Urinary bladder (tissue), 4 donors: ENCODE measurements at places on chromosomes 1 and 21. TPM values are rescaled to one million over a fixed set of nuclear protein-coding genes. Genes with fewer than 3 reads are reported as not detected.

DNA sequence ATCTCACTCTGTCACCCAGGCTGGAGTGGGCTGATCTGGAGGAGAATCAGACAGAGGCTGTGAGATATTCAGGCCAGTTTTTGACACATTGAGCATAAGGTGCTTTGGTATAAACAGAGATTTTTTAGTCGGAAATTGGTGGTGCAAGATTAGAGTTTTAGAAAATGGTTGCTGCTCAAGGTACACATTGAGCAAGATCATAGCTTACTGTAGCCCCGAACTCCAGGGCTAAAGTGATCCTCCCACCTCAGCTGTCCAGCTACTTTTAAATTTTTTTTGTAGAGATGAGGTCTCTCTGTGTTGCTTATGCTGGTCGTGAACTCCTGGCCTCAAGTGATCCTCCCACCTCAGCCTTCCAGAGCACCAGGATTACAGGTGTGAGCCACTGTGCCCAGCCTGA is 43.9 kb upstream of the USP1 start:
- no peak for DNase-seq

The FAM89A gene
- total RNA-seq = 10.3 TPM

The RXRG gene
- total RNA-seq = 4.5 TPM

DNA sequence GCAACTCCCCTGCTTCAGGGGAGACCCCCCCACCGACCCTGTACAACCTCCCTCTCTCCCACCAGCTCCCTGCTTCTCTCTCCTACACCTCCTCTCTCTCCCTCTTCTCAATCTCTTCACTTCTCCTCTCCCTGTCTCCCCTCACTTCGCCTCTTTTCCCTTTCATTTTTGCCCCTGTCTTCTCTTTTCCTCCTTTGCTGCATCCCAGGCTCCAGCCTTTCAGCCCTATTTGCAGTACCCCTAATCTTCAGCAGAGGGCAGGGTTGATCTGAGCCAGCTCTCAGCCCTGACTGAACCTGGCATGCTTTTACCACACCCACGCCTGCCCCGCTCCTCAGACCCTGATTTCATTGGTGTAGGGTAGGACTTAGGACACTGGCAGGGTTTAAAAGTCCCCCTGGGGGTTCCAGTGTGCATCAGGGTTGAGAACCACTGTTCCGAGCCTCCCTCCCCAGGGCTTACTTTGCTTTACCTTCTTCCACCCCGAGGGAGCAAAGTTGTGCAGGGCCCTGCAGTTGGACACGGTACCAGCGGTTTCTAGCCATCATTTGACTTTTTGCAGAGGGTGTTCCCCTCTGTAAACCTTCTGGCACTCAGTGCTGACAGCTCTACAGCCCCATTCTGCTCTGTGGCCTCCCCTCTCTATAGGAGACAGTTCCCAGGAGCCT is 67.3 kb upstream of the CNTN2 start:
- no peak for DNase-seq

- no peak for DNase-seq
Observed at GRCh38 chr1:184686540-184686939, 68.1 kb downstream of the EDEM3 start.

GRCh38 chr1:41689139-41689538 is 204.7 kb upstream of the EDN2 start:
- no peak for DNase-seq

GRCh38 chr1:168696125-168696760 is 32.8 kb downstream of the DPT start:
- no peak for DNase-seq

- no peak for DNase-seq
Observed at GRCh38 chr21:38156200-38156599, 100.6 kb upstream of the KCNJ15 start.

GRCh38 chr1:204420039-204421004 is 8.7 kb upstream of the PPP1R15B start:
- no peak for DNase-seq

GRCh38 chr1:119565131-119565772 is 58.2 kb downstream of the HSD3B1 start:
- DNase-seq = no peak

GRCh38 chr1:109527098-109527811 is 12.4 kb upstream of the GPR61 start:
- DNase-seq = no peak

DNA sequence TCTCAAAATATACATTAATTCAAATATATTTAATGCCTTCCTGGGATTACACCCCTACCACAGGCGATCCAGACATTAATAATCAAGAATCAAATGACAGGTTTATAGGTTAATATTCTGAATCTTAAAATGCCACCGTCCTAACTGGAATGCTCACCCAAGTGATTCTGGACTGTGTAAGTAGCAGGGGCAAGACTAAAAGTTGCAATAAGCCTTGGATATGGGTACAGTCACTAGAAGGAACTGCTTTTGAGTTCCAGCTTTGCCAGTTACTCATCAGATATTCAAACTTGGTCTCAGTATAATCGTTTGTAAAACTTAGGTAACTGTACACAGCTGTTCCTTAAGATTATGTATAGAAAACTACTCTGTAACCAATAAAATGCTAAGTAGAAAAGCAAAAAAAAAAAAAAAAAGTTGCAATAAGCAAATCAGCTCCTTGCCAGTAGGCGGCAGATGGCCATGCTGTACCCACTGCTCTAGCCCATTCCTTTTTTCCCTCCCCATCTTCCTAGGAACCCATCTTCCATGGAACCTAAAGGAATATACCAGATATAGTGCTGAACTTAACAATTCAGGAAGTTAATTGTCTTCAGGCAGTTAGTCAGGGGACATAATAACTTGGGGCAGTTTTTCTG is 10.5 kb downstream of the RO60 start:
- no peak for DNase-seq

GRCh38 chr1:210367566-210367965 is 38.9 kb downstream of the HHAT start:
- DNase-seq = no peak

GRCh38 chr1:103447471-103447870 is 78.0 kb upstream of the RNPC3 start:
- DNase-seq = no peak

- no peak for DNase-seq
Observed at GRCh38 chr21:29787361-29787909, 152.4 kb downstream of the GRIK1 start.

DNA sequence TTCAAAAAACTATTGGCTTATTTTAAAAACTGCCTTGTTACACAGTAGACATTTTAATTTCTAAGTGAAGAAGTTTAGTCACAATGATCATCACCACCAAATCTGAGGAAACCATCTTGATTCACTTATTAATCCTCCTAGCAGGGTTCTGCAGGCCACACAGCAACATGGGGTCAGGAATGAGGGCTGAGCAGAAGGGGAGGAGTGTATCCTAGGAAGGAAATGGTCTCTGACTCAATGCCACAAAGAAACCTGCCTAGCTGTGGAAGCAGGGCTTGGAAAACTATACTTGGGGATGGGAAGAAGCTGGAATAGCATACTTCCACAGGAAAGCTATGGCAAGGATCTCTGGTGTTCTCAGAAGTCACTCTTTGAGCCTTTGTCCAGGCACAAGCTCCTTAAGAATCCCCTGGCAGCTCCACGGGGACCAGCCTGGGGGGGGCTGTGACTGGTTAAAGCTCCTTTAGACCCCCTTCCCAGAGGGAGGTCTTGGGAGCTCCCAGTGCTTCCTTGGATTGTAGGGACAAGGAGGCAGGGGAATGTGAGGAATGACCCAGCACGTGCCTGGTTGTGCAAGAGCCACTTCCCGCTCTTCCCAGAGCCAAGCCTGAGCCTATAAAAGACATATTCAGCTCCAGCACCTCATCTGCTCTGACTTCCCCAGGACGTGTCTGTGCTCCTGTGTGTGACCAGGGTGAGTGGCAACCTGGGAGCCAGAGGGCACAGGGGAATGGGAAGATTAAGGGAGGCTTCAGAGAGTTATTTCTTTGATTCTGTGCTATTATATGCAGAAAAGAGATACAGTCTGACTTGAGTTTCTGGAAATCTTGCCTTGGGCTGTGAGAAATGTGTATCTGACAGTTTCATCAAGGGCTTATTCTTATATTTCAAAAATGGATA is at the start of gene LCE2A:
TSS of gene LCE2A (plus strand) at position 645 of the 900 bp plus-strand sequence. CDS start 557 bp downstream, outside the sequence.
- DNase-seq = no peak

DNA sequence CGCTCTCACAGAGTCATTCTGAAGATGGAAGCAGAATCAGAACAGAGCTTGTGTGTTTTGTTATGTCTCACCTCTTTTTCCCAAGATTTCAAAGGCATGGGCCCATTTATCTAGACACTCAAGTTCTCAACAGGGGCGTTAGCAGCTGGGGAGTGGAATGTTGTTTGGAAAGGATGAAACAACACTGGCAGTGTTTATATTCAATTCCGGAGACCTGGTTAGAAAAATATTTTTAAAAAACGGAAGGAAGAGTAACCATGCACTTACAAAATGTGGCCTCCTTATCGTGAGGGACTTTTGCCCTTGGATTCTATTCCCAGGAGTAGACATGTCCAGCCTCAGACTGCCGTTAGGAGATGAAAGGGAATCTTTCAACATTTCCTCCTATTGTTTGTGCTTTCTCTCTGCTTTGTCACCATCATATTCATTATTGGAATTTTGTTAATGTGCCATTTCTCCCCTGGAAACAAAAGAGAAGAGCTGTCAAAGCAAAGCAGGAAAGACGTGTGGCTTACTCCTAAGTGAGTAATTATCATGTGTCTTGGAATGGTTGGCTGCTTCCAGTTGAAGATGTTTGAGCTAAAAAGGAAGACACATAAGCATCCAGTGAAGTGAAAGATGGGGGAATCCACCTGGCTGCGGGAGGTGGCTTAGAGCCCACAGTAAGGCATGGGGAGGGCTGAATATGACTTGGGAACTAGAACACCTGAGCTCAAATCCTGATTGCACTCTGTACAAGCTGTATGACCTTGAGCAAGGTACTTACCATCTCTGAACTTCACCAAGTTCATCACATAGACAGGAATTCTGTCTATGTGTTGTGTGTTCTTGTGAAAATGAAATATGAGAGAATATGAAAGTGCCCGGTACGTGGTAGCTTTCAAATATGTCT is 71.7 kb upstream of the JUN start:
- no peak for DNase-seq

GRCh38 chr1:91759076-91759475 is 126.9 kb downstream of the TGFBR3 start:
- DNase-seq = no peak

GRCh38 chr1:100445565-100445964 is 92.4 kb upstream of the GPR88 start:
- DNase-seq = no peak

The PCSK9 gene
- total RNA-seq = 2.9 TPM

GRCh38 chr1:153526132-153526543 is 9.7 kb downstream of the S100A6 start:
- DNase-seq = no peak

- no peak for DNase-seq
Observed at GRCh38 chr1:24856787-24857506, 73.1 kb downstream of the RUNX3 start.

The OR2T2 gene
- not detected for total RNA-seq

DNA sequence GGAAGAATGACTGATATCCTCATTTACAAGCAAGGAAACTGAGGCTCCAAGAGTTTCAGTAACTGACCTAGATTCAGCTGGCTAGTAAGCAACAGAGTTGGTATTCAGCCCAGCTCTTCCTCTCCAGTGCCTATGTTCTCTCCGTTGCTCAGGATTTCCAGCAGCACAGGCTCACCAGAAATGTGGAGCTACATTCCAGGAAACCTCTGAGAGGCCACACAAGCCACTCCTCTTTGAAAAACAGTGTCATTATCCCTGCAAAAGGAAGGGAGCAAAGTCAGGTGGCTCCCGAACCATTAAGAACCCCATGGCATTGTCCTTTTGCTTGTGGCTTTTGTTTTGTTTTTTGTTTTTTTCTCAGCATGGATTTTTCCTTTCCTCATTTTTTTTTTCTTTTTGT is 40.6 kb upstream of the DUSP10 start:
- no peak for DNase-seq

DNA sequence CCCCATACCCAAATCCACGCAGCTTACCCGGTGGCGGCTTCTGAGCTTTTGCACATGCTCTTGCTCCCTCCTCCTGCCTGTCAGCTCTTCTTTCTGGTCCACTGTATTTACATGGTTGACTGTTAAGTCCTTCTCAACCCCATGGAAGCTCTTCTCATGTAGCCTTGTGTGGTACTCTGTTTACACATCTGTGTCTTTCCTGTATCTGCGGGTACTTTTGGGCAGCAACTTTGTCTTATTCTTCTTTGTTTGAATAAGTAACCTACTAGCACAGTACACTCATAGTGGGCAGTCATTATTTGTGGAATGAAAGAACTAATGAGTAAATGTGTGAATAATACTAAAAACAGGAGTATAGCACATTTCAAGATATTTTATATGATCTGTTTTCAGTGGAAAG is 88.5 kb upstream of the GPR88 start:
- no peak for DNase-seq

- no peak for DNase-seq
Observed at GRCh38 chr1:216902669-216903381, 179.6 kb upstream of the ESRRG start.

The ATP8B2 gene
- total RNA-seq = 42.2 TPM

The TIE1 gene
- 38.5 TPM for total RNA-seq

DNA sequence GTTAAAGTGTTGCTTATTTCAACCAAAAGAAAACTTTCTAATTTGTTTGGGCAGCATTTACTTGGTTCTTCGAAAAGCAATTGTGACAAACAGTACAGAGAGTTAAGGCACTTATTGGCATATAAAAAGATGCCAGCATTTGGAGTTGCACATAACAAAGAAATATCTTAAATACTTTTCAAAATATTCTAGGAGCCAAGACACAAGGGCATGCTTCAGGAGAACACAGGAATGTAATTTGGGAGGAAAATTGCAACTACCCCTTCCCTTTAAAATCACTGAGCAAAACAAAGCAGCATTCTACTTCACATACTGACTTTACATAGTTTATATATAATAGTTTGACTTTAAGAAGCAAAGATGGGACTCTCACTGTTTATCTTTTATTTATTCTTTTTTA is 4.6 kb upstream of the TIE1 start:
- no peak for DNase-seq

- no peak for DNase-seq
Observed at GRCh38 chr1:185042737-185043136, 2.6 kb upstream of the RNF2 start.

DNA sequence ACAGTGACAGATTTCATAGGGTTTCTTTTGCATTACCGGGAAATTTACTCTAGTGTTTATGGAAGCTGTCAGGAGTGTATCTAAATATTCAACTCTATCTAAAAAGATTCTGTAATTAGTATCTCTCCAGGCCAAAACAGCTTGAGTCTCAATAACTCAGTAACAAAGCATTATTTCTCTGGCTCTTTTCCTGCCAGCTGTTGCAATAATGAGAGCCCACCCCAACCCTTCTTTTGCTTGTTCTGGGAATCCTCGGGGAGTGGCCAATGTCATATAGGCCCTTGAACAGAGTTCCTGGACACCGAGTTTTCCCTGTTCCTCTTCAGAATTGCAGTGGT is 120.1 kb upstream of the SGIP1 start:
- DNase-seq = no peak

- DNase-seq = no peak
Observed at GRCh38 chr1:71027991-71028390, 19.6 kb downstream of the PTGER3 start.

GRCh38 chr1:10546896-10547295 is 72.1 kb downstream of the PEX14 start:
- no peak for DNase-seq
